NCI-H1694 (cell line): ENCODE measurements at places on chromosomes 11 and 22.

DNA sequence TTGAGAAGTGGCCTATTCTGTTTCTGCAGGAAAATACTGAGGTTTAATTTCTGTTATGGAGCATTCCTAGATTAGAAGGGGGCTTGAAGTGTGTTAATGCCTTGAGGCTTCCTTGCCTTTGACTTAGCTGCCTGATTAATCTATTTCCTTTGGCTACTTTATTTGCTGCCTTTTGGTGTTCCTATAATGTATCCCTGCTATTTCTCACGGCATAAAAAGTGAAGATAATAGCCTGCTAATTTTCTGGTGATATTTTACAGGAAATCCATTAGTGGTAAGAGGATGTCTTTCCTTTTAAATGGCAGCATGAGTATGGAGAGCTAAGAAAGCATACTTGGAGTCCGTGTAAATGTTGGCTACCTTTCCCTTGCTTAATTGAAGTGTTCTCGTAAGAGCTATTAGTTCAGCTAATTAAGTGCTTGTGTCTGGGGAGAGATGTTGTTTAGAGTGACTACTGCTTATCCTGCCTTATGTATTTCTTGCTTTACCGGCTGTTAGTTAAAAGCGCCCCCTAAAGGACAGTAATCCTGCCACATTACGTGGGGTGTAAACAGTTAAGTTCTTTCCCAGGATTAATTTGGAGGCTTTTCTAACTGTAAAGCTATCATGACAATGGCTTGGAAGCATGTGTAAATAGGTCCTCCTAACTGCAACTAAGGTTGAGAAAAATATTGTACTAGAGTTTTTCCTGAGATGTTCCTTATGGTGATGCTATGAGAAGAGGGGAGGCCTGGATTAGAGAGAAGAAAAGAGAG, 45.6 kb downstream of the ZNF280B start:
- DNase-seq = no peak

DNA sequence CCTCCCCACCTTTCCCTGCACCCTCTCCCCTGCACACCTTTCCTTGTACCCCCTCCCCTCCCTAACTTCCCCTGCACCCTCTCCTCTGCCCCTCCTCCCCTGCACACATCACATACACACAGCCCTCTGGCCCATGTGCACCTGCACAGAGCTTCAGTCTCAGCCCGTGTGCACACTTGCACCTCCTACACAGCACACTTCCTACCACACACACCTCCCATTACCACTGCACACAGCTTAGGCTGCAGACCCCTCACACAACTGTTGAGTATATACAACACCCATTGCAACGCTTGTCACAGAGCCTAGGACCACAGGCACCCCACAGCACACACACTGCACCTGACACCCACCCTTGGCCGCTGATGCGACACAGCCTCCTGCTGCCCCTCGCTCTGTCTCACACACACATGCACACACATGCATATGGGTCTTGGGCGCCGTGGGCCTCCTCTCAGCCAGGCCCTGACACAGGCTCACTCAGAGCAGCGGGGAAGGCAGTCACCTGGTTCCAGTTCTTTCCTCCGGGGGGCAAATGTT, 411 bp downstream of the SIGIRR start:
- no peak for DNase-seq

- no peak for DNase-seq
Measured at GRCh38 chr11:3380706-3381545, 2.0 kb upstream of the ZNF195 start.

GRCh38 chr11:103541186-103541795, 432.1 kb downstream of the DYNC2H1 start:
- no peak for DNase-seq

DNA sequence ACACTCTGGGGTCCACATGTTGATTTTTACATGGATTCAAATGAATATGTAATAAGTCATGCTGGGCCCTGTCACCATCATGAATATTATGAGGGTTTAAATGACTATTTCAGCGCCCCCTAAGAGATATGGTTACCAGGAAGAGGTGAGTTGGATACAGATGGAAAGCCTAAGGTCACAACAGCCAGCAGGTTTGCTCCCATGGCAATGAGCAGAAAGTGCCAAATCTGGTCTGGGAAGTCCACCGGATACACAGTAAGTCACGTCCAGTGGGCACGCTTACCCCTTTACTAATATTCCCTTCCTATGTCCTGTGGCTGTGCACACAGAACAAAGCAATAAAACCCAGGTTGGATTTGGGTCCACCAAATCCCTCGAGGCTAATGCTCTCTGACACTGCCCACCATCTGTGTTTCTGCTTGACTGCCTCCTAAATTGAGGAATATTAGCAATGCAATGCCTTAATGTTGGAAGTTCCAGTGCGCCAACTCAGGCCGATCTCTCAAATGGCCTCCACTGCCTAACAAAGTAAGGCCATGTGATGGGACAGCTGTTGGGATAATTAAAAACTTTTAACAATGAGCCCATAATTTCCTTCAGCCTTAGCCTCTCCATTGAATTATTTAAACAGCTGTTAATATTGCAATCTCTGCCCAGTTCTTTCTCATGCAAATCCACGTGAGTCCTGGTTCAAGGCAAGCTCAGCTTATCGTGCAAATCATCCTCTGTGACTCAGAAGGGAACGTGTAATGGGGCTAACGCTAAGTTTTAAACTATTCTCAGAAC, 97.6 kb downstream of the SLC1A2 start:
- DNase-seq = no peak

DNA sequence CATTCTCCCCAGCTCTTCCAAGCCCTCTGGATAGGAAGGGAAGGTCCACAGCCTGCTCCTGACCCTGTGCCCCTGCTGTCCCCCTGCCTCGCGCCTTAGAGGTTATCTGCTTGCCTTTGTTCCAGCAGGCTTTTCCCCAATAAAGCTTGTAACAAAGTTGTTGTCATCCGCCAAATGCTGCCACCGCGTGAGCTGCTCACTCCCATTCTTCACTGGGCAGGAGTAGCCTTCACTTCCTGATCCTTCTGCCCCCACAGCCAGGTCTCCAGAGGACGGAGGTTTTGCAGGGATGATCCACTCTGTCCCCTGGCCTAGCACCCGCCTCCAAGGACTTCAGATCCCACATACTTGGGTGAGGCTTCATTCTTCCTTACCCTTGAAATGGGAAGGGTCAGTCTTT, 94.0 kb upstream of the RASSF10 start:
- DNase-seq = no peak

DNA sequence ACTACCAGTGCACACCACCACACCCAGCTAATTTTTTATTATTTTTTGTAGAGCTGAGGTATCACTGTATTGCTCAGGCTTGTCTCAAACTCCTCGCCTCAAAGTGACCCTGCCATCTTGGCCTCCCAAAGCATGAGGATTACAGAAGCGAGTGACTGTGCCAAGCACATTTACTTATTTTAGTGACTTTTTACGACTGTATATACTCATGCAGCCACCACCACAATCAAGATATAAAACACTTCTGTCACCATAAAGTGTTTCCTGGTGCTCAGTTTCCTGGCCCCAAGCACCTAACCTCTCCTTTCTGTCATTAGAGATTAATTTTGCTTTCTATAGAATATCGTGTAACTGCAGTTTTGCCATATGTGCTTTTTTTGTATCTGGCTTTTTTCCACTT, 25.9 kb downstream of the ELP4 start:
- DNase-seq = no peak
